ENCODE measurements at places on chromosomes 2 and 18. TPM values are rescaled to one million over a fixed set of nuclear protein-coding genes. Genes with fewer than 3 reads are reported as not detected.

- H3K4me1 ChIP-seq = peaks cover 4% of the 10 kb centered on the region
- no peak for DNase-seq
- H3K36me3 ChIP-seq = no peaks in the 10 kb centered on the region
- no peak overlapping the region for H3K4me3 ChIP-seq
- H3K27ac ChIP-seq = no peak overlapping the region
These were observed 35.1 kb downstream of the FAM117B start for GRCh38 chr2:202669841-202670240.

DNA sequence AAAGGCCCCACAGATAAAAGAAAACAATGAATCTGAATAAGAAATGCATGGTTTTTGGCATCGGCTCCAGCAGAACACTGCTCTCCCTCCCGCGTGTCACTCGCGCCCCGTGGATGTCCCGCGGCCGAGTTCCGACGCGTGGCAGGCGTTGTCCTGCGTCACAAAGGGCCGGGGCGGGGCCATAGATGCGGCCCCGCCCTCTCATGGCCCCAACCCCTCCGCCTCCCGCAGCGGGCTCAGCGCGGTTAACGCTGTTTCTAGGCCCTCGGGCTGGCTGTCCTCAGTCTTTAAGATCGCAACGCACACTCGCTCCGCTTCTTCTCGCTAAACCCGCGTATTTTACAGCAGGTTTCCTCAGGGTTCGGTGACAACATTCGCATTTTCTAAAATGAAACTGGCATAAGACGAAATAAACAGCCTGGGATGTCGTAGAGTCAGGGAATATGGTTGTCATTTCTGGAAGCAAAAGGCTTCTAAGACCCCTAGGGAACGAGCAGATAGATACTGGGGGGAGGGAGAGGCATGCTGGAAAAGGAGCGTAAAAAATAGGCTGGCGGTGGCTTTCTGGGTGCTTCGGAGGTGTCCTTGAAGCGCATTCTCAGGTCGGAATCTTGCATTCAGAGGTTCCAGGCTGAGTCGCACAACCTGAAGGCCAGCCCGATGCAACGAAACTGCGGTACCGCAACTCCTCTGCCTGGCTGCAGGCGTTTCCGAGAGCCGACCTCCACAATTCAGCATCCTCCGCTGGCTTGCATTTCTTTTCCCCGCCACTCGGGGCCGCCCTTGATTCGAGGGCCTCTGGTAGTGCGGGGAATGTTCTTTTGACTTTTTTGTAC lies at the start of gene FKBP7:
TSS of gene FKBP7 (minus strand) at position 162 of the 836 bp plus-strand sequence. CDS start at position 61, 101 bp downstream.
- H3K27ac ChIP-seq = peak within 1 kb of the TSS; percentile 93
- H3K4me3 ChIP-seq = peak within 1 kb of the TSS; percentile 99

- DNase-seq = no peak
- no peaks in the 10 kb centered on the region for H3K27me3 ChIP-seq
- no peaks in the 10 kb centered on the region for H3K36me3 ChIP-seq
- no peak overlapping the region for H3K4me3 ChIP-seq
- no peak overlapping the region for H3K27ac ChIP-seq
These were observed 17.5 kb upstream of the ADAM17 start for GRCh38 chr2:9573013-9573720.

- peak overlapping the region; percentile 0 for H3K27ac ChIP-seq
- peak overlapping the region; percentile 69 for H3K4me3 ChIP-seq
- H3K36me3 ChIP-seq = peaks cover 4% of the 10 kb centered on the region
- peaks cover 5% of the 10 kb centered on the region for H3K27me3 ChIP-seq
- peaks cover 11% of the 10 kb centered on the region for H3K4me1 ChIP-seq
- DNase-seq = peak; percentile 54
These were observed 1.7 kb downstream of the CXCR4 start for GRCh38 chr2:136116151-136116812.

- no peak overlapping the region for H3K27ac ChIP-seq
- no peak overlapping the region for H3K4me3 ChIP-seq
- no peaks in the 10 kb centered on the region for H3K4me1 ChIP-seq
These were observed 114.1 kb downstream of the NDUFA10 start for GRCh38 chr2:239910851-239911640.

DNA sequence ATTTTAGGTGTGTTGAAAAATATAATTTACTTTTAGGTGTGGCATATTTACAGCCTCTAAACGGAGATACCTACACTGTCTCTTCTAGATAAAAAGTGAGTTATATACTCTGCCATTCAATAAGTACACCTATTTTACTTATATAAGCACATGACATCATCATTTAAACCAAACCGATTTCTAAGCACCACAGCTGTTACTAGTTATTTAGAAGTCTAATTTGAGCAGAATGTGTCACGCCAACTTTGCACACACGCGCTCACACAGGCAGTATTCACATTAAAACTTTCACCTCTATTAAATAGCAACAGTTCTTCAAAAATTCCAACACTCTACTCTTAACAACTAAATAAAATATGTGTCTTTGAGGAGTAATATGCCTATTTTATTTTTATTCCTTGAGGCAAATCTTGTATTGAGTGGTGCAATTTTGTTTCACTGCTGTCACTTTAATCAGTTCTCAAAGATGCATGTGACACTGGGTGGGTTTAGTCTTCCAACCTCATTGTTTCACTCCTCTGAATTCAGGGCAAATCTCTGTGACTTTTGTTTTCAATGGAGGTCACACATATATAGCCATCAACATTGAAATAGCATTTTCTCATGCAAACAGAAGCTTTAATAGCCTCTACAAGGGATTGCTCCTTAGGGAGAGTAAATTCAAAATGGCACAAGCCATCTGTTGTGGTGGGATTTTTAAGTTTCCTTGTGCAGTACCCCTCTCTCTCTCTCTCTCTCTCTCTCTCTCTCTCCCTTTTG lies 721.0 kb downstream of the PLCL1 start:
- no peaks in the 10 kb centered on the region for H3K4me1 ChIP-seq
- DNase-seq = no peak
- no peak overlapping the region for H3K4me3 ChIP-seq
- H3K36me3 ChIP-seq = no peaks in the 10 kb centered on the region
- no peak overlapping the region for H3K27ac ChIP-seq
- no peaks in the 10 kb centered on the region for H3K27me3 ChIP-seq

- H3K36me3 ChIP-seq = no peaks in the 10 kb centered on the region
- no peaks in the 10 kb centered on the region for H3K27me3 ChIP-seq
- H3K4me1 ChIP-seq = no peaks in the 10 kb centered on the region
- H3K27ac ChIP-seq = no peak overlapping the region
These were observed 90.1 kb upstream of the COL3A1 start for GRCh38 chr2:188884046-188884445.

- no peaks in the 10 kb centered on the region for H3K4me1 ChIP-seq
- no peak overlapping the region for H3K4me3 ChIP-seq
These were observed 391.3 kb upstream of the CELF4 start for GRCh38 chr18:37956902-37957301.

DNA sequence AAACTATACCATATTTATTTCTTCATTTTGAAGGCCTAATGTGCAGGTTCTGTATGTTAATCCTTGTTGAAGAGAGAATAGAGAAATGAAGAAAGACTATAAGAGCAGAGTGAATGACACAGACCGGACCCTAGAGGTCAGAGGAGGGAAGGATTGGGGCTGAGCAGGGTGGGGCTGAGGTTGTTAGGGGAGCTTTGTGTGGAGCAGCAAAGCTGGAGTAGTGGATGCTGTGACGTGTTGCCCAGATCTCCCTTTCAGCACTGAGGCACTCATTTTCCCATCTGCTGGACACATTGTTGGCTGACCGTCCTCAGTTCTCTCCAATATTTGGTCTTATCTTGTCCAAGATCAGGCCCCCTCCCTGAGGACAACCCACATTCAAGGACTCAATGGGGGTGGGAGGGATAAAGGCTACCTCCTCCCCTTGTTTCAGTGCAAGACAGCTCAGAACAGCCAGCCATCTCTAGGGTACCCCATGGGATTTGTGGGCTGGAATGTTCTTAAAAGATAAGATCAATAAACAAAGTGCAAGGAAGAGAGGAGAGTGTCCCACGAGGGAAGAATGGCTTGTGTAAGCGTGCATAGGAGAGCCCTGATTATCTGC lies 143.6 kb downstream of the TDRD15 start:
- no peak for DNase-seq
- no peak overlapping the region for H3K4me3 ChIP-seq
- no peaks in the 10 kb centered on the region for H3K36me3 ChIP-seq
- H3K4me1 ChIP-seq = no peaks in the 10 kb centered on the region

- H3K4me1 ChIP-seq = no peaks in the 10 kb centered on the region
- no peak overlapping the region for H3K27ac ChIP-seq
- no peak for DNase-seq
These were observed 5.5 kb downstream of the COLEC12 start for GRCh38 chr18:495017-495416.

DNA sequence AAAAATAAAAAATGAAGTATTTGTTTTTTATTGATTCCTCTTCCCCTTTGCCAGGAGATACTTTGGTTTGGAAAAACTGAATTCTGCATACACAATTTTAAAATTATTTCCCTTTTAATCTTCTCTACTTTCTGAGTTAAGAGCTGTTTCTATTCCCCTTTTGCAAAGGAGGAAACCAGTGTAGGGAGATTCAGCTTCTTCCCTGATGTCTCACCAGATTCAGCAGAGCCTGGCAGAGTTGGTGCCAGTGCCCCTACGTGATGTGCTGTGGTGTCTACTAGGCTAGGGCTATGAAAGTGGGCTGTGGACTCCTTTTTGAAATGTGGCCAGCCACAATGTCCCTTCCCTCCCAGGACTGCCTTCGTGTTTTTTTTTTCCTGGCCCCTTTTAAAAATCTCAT lies 2.4 kb downstream of the RPE start:
- no peak overlapping the region for H3K27ac ChIP-seq
- no peaks in the 10 kb centered on the region for H3K36me3 ChIP-seq
- peaks cover 12% of the 10 kb centered on the region for H3K4me1 ChIP-seq
- no peak for DNase-seq
- H3K4me3 ChIP-seq = no peak overlapping the region

GRCh38 chr2:120389036-120389391 lies 43.1 kb downstream of the INHBB start:
- no peak overlapping the region for H3K4me3 ChIP-seq
- H3K36me3 ChIP-seq = no peaks in the 10 kb centered on the region
- H3K4me1 ChIP-seq = no peaks in the 10 kb centered on the region
- no peak overlapping the region for H3K27ac ChIP-seq
- no peaks in the 10 kb centered on the region for H3K27me3 ChIP-seq

GRCh38 chr2:54757500-54757899 lies 34.0 kb downstream of the EML6 start:
- H3K4me3 ChIP-seq = no peak overlapping the region
- no peak overlapping the region for H3K27ac ChIP-seq
- no peaks in the 10 kb centered on the region for H3K27me3 ChIP-seq
- no peaks in the 10 kb centered on the region for H3K4me1 ChIP-seq
- no peak for DNase-seq

- H3K27ac ChIP-seq = no peak overlapping the region
- no peaks in the 10 kb centered on the region for H3K4me1 ChIP-seq
- H3K4me3 ChIP-seq = no peak overlapping the region
These were observed 155.3 kb upstream of the CDH19 start for GRCh38 chr18:66759050-66759828.

DNA sequence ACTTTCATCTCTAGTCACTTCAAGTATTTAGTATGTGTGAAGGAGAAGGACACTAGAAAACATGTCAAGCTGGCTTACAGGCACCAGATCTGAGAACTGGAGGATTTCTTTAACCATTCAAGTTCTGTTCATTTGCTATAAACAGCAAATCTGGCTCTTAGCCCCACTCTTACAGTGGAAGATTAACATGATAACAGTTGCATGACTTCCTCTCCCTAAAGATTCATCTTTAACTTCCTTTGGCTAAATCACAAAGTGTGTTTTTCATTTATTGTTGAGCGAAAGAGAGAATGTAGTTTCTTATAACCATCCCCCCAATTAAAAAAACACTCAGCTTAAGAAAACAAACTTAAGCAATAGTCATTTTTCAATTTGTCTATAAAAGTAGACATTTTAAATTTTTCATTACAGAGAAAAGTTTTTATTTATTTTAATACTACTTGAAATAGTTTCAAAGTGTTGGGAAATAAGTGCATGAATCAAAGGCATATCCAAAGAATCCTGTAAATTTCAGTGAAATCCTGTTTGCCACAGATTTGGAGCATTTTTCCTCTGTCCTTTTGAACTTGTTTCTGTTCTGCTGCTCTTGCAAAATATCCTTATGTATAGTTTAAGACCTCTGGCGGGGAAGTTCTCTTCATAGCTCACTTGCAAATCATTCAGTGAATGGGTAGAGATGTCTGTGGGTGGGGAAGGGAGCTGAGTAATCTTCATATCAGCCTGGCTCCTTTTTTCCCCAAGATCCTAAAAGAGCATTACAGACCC lies 241.0 kb upstream of the RBBP8 start:
- H3K36me3 ChIP-seq = no peaks in the 10 kb centered on the region
- no peak for DNase-seq
- H3K4me1 ChIP-seq = no peaks in the 10 kb centered on the region
- no peak overlapping the region for H3K4me3 ChIP-seq

GRCh38 chr2:11903085-11903606 lies 156.7 kb downstream of the LPIN1 start:
- DNase-seq = no peak
- H3K27me3 ChIP-seq = no peaks in the 10 kb centered on the region
- no peaks in the 10 kb centered on the region for H3K4me1 ChIP-seq
- no peak overlapping the region for H3K4me3 ChIP-seq
- no peaks in the 10 kb centered on the region for H3K36me3 ChIP-seq
- H3K27ac ChIP-seq = no peak overlapping the region

DNA sequence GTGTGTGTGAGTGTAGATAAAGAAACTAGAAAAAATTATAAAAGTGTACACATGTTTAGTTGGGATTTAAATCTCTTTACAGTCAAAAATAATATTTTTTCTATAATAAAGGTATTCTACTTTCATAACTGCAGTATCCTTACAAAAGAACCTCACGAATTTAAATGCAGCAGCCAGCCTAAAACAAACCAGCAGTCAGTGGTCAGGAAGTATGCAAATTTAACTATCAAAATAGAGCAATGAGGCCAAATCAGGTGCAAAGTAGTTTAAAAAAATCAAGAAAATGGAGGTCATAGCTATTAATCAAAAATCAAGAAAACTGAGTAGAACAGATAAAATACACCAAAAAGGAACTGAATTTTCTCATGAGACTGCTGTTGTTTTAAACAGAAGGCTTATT lies 407.1 kb downstream of the CDH19 start:
- no peaks in the 10 kb centered on the region for H3K4me1 ChIP-seq
- H3K36me3 ChIP-seq = no peaks in the 10 kb centered on the region
- H3K4me3 ChIP-seq = no peak overlapping the region
- no peaks in the 10 kb centered on the region for H3K27me3 ChIP-seq
- DNase-seq = no peak

- no peaks in the 10 kb centered on the region for H3K27me3 ChIP-seq
- no peak for DNase-seq
- no peaks in the 10 kb centered on the region for H3K36me3 ChIP-seq
- no peaks in the 10 kb centered on the region for H3K4me1 ChIP-seq
These were observed 24.0 kb downstream of the LRRTM1 start for GRCh38 chr2:80280598-80280997.

- no peaks in the 10 kb centered on the region for H3K4me1 ChIP-seq
- DNase-seq = no peak
- no peak overlapping the region for H3K4me3 ChIP-seq
- H3K27ac ChIP-seq = no peak overlapping the region
These were observed 4.7 kb upstream of the RAB11FIP5 start for GRCh38 chr2:73117441-73117840.

Gene DPYSL5
- total RNA-seq = not detected

Gene UBE2F
- total RNA-seq = 34.5 TPM

Gene TDRD15
- total RNA-seq = 0.06 TPM

Gene AQP12B
- total RNA-seq = not detected

Gene UGT1A6
- 43.7 TPM for total RNA-seq

Gene CD226
- total RNA-seq = 5.0 TPM

Gene ZNF892
- total RNA-seq = 6.2 TPM

Gene GPR75
- total RNA-seq = 2.4 TPM

Gene GPATCH11
- total RNA-seq = 6.0 TPM

Gene PARD3B
- 29.6 TPM for total RNA-seq

Gene PROKR1
- not detected for total RNA-seq

Measured in kidney (tissue), 22 donors.